Fibroblast of villous mesenchyme (primary cell): ENCODE measurements at places on chromosomes 3 and 15.

DNA sequence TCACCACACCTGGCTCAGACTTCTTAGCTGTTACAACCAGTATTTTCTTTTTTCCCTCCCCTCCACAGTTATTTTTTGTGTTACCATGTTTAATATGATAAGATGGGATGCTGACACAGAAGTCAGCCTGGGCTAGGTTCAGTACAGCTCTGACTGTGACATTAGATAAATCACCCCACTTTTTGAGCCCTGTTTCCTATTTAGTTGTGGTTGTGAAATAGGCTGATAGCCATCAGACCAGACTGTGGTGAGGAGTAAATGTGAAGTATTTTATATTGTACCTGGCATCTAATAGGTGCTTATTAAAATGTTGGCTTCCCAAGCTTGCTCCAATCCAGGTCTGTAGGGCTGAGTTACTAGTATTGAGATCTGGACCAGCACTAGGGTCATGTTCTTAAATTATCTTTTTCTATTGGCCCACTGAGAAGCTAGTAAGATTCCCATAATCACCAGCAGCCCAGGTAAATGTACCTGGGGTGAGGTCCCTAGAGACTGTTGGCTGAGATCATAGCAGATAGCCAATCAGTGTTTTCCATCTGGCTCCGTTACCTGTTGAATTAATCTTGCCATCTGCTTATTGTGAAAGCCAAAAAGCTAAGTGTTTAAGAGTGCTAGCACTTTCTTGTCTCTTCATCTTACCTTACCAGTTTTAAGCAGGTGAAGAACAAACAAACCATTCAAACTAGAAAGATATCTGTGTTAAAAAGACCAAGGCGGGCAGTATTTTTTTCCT is 61.0 kb downstream of the CCK start:
- no peak for DNase-seq

- DNase-seq = no peak
Observed at GRCh38 chr3:166837535-166837934, 542.6 kb downstream of the ZBBX start.

DNA sequence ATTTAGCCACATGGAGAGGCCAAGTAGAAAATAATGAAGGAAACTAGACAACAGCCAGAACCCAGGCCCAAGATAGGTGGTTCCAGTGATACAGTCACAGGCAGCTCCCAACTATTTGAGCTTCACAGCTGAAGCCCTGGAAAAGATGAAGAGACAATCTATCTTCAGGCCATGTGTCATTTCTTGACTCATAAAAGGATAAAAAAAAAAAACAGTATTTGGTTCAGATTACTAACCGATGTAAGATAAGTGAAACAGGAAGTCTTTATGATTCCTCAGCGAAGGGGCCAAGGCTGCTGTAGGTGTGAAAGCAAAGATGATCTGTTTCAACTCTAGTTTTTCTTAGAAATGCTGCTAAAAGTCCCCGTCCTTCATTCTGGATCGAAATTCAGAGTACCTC is 394.6 kb downstream of the ZNF385D start:
- DNase-seq = no peak

DNA sequence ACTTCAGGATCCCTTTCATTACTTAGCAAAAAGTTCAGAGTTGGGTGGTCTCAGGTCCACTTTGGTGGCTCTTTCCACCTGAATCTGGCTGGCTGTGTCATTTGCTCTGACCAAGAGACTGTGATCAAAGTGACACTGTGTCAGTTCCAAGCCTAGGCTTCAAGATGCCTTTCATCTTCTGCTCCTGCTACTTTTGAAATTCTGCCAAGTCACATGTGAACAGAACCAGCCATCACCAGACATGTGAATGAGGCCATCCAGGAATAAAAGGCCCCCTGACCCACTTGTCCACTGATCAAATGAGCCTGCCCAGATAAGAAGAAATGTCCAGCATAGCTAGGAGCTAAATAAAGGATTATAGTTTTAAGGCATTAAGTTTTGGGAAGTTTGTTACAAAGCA is 132.2 kb downstream of the OSBPL10 start:
- no peak for DNase-seq

DNA sequence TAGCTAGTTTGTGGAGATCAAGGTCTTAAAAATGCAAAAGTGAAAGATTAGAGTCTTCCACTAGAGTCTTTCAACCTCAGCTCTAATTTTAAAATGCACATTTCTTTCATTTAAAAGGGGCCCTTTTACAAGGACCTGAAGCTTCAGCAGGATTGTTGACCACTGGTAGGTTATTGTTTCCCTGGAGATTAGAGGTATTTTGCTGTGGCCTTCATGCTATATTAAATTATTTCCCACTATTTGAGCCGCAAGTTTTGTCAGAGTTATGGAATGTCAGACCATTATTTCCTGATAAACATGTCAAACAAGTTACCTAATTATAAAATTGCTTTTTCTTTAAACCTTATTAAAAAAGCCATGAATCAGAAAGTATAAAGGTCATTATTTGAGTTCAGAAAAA is 103.1 kb upstream of the CCNL1 start:
- no peak for DNase-seq

DNA sequence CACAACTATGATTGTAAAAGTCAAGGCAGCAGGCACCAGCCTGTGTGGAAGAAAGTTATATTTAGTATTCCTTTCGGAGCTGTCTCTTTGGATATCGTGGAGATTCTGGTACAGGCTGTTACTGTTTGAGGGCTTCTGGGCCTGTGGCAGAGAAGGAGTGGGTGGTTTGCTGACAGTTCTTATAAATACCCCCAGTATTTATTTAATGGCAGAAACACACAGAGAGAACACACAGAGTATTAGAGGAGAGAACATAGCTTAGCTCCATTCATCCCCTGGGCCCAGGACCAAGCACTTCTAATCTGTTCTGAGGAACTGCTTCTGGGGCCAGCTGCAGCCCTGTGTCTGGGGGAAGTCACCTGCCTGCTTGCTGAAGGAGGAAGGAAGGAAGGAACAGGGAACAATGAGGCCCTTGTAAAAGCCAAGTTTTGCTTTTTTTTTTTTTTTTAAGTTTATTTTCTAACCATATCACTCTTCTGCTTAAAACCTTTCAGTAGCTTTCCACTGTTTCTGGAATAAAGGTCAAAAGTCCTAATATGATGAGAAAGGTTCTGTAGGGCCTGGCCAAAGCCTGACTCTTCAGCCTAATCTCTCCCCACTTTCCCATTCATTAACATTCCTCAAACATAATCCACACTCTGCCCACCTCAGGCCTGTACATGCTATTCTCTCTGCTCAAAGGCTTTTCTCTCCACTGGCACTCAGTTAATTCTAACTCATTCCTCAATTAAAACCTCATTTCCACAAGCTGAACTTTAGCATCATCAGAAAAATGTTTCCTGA is 11.8 kb upstream of the PP2D1 start:
- no peak for DNase-seq

DNA sequence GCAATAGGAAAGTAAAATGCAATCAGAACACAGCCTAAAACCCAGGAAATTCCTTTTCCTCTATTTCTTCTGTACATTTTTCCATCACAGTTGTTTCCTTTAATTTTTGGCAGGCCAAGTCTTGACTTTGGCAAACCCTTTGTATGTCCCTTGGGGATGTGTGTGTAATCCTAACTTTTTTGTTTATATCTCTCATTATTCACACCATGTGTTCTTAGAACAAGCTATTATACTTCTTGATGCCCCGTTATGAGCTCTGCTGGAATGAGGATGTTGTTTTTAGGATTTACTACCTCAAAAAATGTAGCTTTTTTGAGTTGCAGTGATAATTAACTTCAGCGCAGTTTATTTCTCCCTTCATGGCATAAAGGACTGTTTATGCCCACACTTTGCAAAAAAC is 123.4 kb downstream of the ABI3BP start:
- peak; percentile 38 for DNase-seq

DNA sequence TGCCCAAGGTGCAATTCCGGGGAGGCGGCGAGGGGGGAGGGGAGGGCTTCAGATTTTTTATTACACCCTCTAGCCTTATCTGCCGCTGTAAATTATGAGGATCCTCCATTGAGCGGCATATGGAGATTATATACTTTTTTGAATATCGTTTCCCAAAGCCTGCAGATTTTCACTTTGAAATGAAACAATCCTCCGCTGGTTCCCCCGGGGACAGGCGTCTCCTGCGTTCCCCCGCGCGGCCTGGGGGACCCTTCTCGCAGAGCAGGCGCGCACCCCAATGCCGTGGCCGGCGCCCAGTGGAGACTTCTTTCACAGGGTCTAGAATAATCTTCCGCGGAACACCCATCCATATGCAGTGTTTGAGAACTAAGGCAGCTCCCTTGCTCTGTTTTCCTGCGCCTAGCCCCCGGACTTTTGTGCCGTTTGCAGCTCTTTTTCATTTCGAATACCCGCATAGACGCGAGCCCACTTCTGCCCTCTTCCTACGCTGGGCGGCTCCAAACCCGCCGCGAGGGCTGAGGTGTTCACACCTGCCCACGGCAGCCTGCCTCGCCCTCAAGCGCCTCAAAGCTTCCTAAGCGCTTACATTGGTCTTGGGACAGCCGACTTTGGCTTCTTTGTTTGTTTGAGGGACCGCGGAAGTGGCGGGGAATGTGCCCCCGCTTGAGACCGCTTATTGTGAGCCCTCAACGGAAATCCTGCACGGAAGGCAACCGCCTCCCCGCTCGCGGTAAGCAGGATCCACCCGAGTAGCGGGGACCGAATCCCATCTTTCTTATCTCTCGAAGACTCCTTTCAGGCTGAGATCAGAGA is 7.5 kb downstream of the SOX14 start:
- no peak for DNase-seq

GRCh38 chr3:13613343-13614190 is 64.6 kb downstream of the FBLN2 start:
- DNase-seq = no peak

- DNase-seq = peak; percentile 99
Observed at GRCh38 chr3:138774529-138775253, 60.0 kb downstream of the PIK3CB start.

DNA sequence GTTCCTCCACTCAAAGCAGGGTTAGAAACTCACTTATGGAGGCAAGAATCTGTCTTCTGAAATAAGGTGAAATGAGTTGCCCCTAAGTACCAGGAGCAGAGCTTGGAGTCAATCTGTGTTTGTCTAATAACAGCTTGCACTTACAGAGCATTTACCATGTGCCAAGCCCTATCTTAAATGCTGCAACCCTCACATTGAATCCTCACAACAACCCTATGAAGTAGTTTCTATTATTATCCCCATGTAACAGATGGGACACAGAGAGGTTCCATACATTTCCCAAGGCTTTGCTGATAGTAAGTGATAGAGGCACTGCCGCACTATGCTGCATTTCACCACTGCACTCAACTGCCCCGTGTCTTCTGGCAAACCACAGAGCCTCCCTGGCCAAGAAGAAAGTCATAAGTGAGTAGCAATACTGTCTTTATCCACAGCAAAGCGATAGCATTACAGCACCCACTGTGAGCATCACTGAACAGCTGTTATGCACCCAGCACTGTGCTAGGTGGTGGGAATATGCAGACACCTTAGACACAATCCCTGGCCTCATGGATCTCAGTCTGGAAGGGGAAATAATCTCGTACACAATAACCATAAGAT is 141.5 kb downstream of the SSR3 start:
- no peak for DNase-seq

- no peak for DNase-seq
Observed at GRCh38 chr3:36332139-36332538, 48.2 kb upstream of the STAC start.

DNA sequence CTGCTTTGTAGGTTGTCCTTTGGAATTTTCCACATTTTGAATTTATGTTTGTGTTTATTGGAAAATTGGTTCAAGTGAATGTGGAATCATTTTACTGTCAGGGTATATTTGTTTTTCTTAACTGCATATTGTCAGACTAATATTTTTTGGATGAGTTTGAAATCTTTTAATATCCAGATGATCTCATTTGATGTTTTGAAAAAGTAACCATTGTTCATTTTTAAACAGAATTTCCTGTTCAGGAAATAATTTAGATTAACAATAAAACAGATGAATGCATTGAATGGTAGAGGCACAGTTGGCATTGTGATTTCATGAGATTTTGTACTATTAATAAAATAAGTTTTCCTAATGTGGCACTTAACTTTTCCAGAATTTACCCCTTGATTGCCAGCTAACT is 15.5 kb downstream of the TRAK1 start:
- DNase-seq = no peak

- no peak for DNase-seq
Observed at GRCh38 chr3:11908981-11909698, 62.5 kb upstream of the TAMM41 start.

- no peak for DNase-seq
Observed at GRCh38 chr3:126339466-126339865, 17.7 kb downstream of the KLF15 start.

GRCh38 chr15:91555312-91555711 is 298.2 kb upstream of the SLCO3A1 start:
- DNase-seq = no peak

- DNase-seq = peak; percentile 79
Observed at GRCh38 chr3:102156426-102156825, 278.4 kb upstream of the ZPLD1 start.

DNA sequence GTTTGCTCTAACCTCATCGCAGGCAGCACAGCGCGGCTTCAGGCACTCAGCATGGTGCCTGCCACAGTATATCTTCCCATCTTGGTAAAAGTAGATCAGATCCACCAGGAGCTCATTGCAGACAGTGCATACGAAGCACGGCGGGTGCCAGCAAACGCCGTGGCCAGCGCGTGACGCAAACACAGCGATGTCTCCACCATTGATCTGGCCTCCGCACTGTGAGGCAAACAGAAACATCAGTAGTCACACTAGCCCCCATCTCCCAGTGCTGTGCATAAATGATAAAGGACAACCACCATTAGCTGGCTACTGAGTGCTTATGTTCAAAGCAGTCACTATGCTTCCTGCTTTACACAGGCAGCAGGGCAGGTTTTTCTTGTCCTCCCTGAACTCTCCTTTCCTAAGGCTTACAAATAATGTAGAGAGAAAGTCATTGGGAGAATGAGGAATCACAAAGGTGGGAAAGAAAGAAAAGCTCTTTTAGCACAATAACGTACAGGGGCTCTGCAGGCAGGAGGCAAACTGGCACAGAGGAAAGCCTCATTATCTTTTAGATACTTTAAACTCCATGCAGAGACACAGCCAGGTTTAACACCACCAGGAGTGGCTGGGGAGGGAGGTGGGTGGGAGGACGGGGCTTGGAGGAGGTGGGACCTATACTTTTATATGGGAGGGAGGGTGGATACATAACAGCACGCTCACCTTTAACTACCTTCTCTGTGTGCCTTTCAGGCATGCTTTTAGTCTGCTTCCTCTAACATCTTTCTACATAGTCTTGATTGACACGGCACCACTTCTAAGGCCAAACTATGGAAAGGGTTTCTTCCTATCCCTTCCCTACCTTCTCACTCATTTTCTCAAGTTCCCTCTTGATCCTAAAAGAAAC is 67.9 kb downstream of the PRICKLE2 start:
- no peak for DNase-seq

DNA sequence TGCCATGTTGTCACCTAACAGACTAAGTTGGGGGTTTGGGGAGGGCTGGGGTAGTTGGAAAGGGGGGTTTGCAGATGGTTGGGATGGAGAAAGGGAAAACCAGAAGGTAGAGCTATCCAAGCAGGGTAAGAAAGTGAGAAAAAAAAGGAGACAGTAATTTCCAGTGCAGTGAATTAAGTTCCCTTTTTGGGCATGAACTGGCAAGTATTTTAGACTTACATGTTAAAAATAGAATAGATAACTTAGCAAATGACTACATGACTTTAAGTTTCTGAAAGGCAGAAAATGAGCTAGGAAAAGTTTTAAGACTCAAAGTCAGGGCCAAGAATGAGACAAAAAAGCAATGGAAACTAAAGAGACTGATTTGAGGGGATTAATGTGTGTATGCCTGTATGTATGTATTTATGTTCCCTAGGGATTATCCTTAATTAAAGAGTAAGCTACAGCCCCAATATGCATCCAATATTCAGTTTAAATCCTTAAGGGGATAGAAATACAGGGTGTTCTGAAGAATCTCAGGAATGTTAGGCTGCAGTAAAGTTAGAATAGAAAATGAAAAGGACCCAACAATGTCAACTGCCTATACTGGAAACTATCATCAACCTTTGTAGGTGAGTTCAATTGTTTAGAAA is 285.2 kb upstream of the MME start:
- DNase-seq = no peak
